ENCODE measurements at places on chromosomes 6 and 20.

DNA sequence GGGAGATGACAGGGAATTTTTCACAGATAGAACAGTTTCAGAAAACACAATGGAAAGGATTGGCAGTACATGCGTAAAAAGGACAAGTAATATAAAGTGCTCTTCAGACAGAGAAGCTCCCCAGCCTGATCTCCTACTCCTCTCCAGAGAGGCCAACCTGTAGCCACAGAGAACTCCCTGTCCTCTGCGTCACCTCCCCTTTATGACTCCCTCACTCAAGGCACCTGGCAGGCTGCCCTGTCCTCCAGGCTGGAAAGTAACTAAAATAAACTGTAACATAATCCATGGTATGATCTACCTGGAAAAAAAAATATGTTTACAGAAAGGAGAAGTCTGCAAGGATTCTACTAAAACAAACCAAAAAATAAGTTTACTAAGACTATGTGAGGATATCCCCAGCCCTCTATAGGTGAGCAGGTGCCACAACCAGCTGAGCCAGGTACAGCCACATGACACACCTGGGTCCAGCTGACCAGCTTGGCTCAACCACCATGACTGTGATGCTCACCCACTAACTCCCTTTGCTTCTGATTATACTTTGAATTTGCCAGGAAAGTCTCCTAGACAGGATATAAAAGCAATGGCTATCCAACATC is 29.2 kb downstream of the MBOAT1 start:
- DNase-seq, result no peak

DNA sequence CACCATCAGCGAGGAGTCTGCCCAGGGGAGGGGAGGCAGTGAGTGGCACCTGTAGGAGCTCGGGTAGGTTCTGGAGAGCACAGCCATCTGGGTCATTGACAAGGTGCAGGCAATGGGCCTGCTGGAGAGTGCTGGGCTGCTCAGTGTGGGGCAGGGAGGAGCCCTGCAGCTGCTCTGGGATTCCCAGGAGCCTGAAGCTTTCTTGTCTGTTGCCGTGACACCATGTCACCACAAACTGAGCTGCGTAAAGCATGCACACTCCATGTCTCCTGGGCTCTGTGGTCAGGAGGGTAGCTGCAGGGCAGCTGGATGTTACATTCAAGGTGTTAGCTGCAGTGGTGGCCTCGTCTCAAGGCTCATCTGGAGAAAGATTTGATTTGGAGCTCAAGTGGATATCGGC is 4.5 kb upstream of the SLC22A1 start:
- no peak for DNase-seq

DNA sequence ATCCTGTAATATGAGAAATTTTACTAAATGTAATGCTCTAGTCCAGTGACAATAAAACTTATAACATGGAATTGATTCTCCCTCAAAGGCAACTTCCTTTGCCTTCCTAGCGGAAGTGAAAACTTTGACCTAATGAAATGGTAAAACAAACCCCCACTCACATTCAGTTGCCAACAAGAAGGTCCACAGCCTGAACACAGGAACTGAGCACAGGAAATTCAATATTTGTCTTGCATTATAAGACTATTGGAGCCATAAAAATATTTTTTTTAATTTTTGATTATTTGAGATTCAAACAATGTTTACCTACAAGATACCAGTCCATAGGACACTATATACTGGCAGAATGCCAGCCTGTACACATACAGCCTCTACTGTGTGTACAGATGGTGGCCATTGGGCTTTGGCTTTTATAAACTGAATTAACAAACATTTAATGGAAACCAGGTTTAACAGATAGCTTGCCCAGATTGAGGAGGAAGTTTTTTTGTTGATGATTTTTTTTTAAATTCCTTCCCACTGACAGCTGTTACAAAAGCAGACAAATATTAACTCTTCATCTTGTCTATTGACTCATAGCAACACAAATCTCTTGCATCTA is 481.5 kb upstream of the JAG1 start:
- DNase-seq, result no peak

DNA sequence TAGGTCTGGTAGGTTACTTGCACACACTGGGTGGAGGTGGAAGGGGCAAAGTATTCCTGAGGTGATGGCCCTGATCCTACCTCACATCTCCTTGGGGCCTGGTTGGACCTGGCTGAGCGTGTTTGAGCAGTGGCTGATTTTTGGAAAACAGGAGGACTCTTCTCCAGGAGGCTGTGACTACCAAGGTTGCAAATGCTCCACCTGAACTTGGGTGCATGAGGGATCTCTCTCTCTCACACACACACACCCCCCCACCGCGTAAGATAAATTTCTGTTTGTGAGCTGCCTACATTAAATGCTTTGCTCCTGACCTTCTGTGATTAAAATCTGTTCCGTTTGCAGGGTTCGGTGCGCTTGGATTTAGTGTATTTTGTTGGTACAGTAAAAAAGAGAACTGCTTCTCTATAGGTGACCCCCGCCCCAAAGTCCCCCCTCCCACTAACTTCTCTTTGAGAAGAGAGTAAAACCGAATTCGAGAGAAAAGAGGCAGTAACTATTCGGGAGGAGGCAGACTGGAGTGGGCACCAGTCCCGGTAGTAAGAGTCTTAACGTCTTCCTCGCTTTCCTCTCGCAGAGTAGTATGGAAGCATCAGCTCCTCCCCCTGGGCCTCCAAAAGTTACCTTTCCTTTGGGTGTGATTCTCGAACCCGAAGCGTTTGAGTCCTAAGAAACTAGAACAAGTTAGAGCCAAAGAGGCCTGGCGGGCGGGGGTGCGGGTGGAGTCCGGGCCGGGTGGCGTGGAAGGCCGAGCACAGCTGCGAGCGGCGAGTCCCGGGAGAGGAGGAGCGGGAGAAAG is 585 bp upstream of the DSE start:
- DNase-seq, result no peak

- no peak for DNase-seq
Observed at GRCh38 chr6:49892280-49892679, 25.9 kb upstream of the CRISP1 start.

GRCh38 chr6:30169658-30170614 is 6.6 kb downstream of the TRIM15 start:
- DNase-seq, result no peak

DNA sequence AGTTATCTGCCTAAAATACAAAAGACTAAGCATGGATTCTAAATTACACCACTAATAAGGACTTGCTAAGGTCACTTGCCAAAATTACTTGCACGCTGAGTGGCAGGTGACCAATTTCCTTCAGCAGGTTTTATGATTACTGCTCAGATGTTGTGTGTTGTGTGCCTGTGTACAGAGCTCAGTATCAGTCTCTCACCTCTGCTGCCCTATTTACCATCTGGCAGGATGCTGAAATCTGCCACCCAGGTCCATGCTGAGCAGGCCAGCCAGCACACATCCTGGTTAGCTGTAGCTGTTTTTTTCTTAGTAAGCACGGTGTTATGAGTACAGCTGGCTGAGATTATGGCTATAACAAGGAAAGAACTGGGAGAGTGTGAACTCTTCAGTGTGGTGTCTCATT is 34.0 kb downstream of the ELOVL4 start:
- DNase-seq, result no peak

DNA sequence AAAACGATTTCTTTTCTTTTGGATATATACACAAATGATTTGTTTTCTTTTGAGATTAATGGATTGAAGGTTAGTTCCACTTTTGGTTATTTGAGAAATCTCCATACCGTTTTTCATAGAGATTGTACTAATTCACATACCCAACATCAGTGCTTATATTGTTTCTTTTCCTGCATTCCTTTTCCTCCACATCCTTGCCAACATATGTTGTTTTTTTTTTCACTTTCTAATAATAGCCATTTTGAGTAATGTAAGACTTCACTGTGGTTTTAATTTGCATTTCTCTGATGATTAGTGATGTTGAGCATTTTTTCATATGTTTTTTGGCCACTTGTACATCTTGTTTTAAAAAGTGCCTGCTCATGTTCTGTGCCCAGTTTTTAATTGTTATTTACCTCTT is 846.4 kb upstream of the EYS start:
- DNase-seq, result no peak

GRCh38 chr6:158149641-158150040 is 18.4 kb downstream of the SERAC1 start:
- no peak for DNase-seq

- DNase-seq, result no peak
Observed at GRCh38 chr6:110859335-110859792, 15.2 kb upstream of the AMD1 start.

DNA sequence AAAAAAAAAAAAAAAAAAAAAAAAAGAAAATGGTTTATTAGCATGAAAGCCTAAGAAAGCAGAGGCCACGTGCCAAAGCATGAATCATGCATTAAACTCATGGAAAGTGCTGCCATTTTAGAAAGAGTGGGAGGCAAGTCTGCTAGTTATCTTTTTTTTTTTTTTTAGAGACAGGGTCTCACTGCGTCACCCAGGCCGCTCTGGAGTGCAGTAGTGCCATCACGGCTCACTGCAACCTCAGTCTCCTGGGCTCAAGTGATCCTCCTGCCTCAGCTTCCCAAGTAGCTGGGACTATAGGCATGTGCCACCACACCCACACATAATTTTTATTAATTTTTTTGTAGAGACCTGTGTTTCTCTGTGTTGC is 5.2 kb downstream of the VWA7 start:
- no peak for DNase-seq

DNA sequence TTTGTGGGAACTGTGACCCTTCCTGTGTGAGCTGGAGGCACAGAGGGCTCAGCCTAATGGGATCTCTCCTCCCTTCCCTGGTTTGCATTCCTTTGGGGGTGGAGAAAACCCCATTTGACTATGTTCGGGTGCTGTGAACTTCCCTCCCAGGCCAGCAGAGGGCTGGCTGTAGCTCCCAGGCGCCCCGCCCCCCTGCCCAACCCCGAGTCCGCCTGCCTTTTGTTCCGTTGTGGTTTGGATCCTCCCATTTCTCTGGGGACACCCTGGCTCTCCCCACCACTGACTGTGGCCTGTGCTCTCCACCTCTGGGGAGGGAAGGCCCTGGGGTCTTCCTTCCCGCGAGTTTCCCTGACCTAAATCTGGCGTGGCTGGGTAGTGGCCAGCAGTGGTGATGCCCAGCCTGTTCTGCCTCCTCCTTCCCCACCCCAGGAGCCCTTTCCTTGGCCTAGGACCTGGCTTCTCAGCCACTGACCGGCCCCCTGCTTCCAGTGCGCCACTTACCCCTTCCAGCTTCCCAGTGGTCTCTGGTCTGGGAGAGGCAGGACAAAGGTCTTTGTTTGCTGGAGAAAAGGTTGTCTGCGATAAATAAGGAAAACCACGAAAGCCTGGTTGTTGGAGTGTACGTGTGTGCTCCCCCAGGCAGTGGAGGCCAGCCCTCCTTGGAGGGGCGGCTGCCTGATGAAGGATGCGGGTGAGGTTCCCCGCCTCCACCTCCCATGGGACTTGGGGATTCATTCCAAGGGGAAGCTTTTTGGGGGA is 4.9 kb downstream of the VEGFA start:
- peak; percentile 52 for DNase-seq

- DNase-seq, result no peak
Observed at GRCh38 chr20:58447511-58448391, 58.7 kb downstream of the VAPB start.

GRCh38 chr6:139490482-139490881 is 116.0 kb upstream of the CITED2 start:
- no peak for DNase-seq

DNA sequence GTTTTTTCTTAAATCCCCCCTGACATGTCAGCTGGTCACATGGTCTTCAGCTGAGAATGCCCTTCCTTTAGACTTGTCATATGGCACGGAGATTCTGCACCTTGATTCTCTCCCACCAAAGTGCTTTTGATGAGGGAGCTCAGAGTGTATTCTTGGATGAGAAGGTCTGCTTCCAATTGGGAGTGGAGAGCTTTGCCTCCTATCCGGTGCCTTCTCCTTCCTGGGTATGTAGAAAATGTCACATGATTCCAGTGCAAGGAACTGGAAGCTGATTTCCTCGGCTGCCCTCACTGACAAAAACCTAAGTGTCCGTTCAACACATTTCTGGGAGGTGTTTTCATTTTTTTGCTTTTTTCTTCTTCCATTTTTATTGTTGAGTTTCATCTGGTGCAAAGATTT is 197.2 kb downstream of the TFAP2C start:
- DNase-seq, result no peak

- DNase-seq, result no peak
Observed at GRCh38 chr20:22226849-22227700, 357.3 kb downstream of the FOXA2 start.

DNA sequence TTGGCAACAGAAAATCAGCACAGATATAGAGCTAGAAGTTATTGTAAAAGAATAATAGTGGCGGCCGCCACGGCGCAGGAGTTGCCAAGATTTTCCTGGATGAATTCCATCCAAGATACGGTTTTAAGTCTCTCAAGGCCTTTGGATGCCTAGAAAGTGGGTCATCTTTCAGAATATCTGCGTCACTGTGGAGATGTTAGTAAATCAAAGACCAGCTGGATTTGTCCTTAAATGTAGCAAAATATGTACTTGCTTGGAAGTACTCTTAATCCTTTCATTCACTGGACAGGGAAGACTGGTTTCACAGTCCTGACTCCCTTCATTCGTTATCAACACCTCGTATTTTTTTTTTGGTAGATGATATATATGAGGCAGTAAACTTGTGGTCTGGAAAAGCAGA is 83.0 kb downstream of the SLC22A3 start:
- DNase-seq, result peak; percentile 13

GRCh38 chr6:7413151-7413823 is 23.7 kb downstream of the RIOK1 start:
- DNase-seq, result no peak

DNA sequence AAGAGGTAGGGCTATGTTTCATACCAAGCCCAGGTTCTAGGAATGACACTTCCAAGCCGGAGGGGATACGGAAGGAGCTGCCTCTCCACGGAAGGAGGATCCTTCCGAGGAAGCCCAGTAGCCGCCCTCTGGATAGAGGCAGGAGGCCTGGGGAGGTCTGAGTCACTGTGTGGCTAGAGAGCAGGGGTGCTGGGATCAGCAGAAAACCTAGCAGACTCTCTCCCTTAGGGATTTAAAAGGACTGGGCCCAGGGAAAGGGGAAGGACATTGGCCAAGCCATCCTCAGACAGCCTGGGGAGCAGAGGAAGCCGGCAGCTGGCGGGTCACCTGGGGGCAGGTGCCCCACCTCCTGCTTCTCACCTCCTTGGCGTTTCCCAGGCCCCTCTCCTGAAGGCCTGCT is 36.6 kb upstream of the NFATC2 start:
- no peak for DNase-seq

DNA sequence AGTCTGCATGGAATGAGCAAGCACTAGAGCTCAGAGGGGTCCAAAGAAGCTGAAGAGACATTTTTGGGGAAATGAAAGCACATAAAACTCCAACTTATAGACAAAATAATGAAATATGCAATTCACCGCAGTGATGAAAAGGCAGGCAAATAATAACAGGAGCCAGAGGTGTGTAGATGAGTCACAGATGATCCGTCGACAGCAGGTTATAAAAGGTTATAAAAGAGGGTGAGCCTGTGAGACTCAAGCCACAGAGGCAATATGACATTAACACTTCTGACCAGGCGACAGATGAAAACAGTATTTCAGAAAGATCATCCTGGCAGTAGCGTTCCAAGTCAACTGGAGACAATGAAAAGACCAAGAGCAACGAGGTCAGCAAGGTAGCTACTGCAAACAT is 35.8 kb upstream of the ANKRD60 start:
- no peak for DNase-seq

- no peak for DNase-seq
Observed at GRCh38 chr6:135419162-135419561, 78.4 kb downstream of the AHI1 start.
